ENCODE measurements at places on chromosomes 16 and 17.

DNA sequence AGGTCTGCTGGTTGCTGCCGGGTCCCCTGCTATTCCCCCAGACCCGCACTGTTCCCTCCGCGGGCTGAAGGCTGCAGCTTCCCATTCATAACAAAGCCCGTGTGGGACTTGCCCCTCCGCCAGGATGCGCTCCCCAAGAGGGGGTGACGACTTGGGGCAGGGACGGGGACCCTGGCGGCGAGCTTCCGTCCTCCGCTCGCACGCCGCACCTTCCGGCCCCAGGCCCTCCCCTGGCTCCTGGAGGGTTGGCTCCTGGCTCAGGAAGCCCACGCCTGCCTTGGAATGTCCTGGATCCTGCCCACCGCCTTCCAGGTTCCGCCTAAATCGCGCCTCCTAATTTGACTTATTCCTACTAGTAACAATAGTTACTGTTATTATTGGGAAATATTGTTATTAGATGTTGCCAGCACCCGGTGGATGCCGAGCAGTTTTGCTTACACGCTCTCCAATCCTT, 1.1 kb upstream of the TFAP4 start:
- no peak for DNase-seq

DNA sequence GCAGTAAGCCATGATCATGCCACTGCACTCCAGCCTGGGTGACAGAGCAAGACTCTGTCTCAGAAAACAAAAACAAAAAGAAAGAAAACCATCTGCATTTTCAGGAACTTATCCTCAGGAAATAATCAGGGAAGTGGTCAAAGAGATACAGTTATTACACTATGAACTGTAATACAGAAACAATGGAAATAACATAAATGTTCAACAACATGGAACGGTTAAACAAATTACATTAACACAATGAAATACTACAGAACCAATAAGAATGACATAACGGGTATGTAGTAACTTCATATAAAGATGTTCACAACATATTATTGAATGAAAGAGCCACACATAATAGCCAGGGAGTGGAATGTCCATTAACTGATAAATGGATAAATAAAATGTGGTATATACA, 6.7 kb downstream of the BBS2 start:
- no peak for DNase-seq

DNA sequence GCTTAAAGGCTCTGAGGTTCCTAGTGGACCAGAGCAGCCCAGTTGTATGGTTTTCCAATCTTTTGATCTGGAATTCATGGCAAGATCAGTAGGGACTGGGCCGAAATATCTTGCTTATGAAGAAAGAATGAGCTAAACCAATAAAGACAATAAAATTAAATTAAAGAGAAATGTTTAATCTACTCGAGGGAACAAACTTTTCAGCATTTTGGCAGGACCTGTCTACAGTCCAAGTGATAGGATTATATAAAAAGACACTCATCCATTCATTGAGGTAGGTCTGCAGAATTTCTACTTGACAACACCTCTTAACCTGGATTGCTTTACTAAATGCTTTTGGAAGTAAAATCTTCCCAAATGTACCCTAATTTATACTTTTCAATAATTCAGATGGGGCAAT, 113.6 kb downstream of the AXIN2 start:
- DNase-seq = no peak

DNA sequence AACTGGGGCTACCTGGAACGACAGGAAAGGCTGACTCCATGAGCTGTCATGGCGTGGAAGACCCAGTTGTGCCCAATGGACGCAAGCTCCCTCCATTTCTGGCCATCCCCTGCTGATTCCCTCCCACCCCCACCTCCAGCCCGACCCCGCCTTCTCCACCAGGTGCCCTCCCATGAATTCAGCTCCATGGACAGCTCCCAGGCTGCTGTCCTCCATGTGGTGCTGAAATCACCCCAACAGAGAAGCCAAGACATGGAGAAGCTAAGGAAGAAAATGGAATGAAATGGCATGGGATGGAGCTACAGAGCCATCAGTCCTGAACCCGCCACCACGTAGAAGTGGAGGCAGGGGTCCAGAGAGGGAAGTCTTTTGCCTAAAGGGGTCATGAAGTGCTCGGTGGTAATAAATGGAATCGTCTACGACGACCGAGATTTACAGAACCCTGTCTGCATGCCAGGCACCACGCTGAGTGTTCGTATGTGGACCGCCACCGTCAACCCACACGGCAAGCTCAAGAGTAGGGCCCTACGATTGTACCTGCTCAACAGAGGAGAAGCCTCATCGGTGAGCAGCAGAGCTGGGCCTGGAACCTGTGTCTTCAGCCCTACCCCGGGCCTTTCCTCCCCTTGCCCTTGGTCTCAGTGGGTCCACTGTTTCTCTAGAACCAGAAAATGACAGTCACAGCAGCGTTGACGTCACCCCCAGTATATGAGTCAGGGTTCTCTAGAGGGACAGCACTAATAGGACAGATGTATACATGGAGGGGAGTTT, 9.3 kb upstream of the ZC3H18 start:
- no peak for DNase-seq

DNA sequence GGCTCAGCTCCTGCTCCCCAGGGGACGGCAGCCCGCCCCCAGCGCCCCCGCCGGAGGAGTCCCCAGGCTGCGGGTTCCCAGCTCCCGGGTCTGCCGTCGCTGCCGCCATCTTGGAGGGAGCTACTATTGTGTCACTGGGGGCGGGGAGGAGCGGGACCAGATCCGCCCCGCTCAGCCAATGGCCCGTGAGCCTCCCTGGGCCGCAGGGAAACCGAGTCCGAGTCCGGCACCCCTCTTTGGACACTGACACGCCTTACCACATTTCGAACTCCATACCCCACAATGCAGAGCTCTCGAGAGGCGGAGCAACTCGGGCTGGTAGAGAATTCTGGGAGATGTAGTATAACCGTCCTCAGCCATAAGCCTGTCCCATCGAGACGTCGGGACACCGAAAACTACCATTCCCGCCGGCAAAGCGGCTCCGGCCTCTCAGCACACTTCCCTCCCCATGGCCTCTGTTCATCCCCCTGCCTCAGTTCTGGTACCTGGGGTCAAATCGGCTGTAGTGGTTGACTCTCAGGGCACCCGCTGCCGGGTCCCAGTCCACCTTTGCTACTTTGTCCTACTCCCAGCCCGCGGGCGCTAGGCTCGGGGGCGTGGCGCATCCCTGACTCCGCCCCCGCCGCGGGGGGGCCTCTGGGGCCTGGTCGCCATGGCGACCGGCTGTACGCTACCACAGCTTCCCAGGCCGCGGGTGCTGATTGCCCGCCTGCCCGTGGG, at the start of the genes RANBP10 and TSNAXIP1:
Gene RANBP10 (minus strand): TSS at position 133 of the 720 bp plus-strand sequence. CDS start 24 bp downstream, at position 109.
Gene TSNAXIP1 (plus strand): TSS at position 462 of the 720 bp plus-strand sequence. CDS start 261 bp downstream, outside the sequence.
- DNase-seq = peak; percentile 95

- no peak for DNase-seq
Measured at GRCh38 chr16:8758022-8758421, 39.4 kb downstream of the TMEM186 start.

DNA sequence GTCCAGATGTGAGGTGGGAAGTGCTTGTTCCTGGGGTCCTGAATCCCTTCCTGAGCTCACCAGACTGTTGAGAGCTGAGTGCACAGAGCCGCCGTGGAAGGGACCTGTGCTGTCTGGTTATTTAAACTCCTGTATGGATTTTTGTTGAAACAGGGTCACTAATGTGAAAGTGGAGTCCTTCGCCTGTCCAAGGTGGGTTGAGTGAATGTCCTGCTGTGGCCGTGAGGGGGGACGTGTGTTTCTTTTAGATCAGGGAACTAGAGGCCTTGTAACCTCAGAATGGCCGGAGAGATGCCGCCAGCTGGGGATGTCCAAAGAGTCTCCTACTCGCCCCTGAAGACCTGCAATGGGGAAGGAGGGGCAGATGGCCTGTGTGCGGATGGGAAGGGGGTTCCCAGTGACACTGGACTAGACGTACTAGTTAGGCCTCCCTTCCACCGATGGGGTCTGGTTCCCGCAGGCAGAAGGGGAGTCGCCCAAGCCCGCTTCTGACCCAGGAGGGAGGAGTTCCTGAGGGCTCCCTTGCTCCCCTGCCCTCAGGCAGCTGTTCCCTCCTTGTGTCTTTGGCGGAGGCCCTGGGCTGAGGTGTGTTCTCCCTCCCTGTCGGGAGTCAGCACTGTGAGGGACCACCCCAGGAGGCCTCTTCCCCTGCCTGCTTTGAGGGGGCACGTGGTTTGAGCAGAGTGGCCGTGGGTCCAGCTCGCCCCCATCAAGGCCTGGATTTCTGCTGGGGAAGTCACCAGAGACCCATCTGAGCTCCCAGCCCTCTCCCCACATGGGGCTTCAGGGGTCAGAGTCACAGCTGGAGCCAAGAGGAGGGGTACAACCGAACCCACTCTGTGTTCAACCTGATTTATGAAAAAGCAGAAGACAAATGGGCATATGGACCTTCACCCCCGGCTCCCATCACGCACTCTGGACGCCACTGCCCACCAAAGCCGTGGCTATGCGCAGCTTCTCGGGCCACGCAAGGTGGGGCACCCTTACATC, 30.9 kb downstream of the OR1D5 start:
- DNase-seq = no peak

GRCh38 chr16:52408191-52408845, 138.6 kb downstream of the TOX3 start:
- DNase-seq = no peak

GRCh38 chr17:16994631-16995030, 22.7 kb upstream of the TNFRSF13B start:
- no peak for DNase-seq

DNA sequence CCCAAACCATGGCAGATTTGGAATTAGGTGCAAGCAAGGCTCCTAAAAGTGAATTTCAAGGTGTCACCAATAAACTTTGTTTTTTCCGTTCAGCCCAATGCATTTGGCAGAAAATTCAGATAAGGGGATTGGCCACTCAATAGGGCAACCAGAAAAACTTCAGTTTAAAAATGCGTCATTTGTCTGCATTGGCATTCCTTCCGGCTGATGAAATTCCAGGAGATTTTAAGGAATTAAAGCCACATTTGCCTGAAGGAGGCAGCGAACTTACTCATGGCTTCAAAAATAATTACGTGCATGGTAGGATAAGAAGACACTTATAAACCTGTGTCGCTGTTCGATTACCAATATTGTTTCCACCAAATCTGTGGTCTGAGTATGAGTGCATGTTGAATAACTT, 151.9 kb downstream of the SALL1 start:
- DNase-seq = no peak

GRCh38 chr17:38563362-38564253, 42.1 kb downstream of the SRCIN1 start:
- no peak for DNase-seq

DNA sequence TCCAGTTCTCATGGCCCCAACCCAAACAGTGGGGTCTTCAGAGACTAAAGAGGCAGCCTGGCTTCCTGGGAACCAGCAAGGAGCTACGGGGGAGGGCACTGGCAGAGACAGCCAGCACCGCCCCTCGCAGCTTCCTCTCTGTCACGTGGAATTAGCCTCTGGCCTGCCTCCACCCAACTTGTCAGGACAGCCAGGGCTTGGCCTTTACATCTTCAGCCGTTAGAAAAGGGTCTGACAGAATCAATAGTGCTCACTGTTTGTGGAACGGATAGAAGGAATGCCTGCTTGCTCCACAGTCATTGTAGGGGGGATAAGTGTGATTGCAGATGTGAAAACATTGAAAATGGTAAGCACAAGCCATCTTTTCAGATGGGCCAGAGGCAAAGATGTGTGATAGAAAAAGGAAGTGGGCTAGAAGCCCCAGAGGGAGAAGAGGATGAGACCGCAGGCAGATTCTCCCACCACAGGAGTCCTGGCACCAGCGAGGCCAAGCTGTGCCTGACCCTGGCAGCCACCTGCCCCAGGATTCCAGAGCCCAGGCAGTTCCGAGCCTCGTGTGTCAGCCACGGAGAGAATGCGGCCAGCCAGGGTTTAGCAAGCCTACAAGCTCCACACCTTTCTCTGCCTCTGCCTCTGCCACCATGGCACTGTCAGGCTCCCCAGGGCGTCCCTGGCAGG, 18.6 kb downstream of the GRIN2C start:
- DNase-seq = no peak

GRCh38 chr17:56110463-56111135, 42.7 kb upstream of the ANKFN1 start:
- DNase-seq = no peak

GRCh38 chr16:49660626-49661025, 195.3 kb downstream of the ZNF423 start:
- no peak for DNase-seq

DNA sequence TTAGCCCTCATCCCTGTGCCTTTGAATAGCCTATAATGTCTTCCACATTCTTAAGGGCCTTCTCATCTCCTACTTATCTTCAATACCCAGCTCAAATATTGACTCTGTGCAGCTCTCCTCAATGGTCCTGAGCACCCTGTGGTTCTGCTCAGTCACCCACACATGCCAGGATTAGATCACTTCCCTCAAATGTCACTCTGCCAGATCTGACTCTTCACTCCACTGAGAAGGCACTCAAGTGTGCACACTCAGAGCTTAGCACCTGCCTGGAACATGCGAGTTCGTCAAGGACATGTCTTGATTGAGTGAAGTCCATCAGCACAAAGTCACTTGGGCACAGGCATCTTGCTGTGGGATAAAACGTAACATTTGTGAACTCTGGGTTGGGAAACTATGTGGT, 404.8 kb downstream of the CDH13 start:
- no peak for DNase-seq

- DNase-seq = no peak
Measured at GRCh38 chr16:47528431-47528830, 67.3 kb downstream of the PHKB start.

DNA sequence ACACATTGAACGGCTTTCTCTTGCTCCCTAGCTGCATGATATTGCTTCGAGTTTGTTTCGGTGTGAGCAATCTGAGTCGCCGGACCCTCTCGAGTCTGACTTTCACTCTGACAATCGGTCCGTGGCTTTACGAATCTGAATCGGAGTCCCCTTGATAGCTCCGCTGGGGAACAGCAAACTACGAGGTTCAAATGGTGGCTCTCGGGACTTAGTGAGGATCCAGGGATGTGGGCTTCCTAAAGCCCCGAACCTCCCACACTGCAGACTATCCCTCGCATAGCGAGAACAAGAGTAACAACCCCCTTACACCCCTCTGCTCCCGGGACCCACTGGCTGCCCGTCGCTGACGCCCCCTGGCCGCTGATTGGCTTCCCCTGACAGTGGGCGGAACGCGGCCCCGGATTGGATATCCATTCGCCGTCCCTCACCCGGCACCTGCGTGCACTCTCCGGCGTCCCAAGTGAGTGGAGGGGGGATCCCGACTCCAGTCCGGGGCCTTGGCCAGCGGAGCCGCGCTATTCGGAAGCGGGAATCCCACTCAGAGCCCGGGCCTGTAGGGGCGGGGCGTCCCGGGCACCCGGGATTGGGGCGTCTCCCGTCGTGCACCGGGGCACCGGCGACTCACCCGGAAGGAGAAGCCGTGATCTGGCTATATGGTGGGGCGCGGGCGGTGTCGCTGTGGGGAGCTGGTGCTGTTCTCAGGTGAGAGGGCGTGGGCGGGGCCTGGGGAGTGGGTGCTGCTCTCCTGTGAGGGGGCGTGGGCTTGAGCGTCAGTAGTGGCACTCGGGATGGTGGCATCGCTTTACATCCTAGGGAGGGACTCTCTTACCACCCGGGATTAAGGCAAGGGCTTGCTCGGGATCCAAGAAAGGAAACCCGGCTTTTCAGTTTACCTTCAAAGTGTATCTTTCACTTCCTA, at the start of gene SNX11:
Gene SNX11 (plus strand): TSS at position 630 of the 919 bp plus-strand sequence. CDS start 4,278 bp downstream, outside the sequence.
- DNase-seq = peak; percentile 75

DNA sequence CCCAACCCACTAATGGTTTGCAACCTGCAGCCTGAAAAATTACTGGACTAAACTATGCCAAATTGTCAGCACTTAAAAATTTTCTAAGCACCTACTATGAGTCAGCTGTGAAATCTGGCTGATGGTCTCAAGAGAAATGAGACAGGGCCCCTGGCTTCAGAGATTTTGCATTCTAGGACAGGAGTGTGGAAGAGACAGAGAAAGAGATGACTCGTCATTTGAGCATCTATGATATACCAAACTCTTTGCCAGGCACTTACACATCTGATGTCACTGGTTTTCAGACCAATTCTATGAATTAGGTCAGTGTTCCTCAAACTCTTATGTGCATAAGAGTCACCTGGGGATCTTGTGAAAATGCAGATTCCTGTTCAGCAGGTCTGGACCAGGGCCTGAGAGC, 44.4 kb downstream of the CLEC19A start:
- DNase-seq = no peak

Data from NCI-H1417 treated with DMSO at 0.1 percent for 48 hours (cell line).